Effector memory CD4-positive, alpha-beta T cell (primary cell): ENCODE measurements at places on chromosomes 6 and 20.

- DNase-seq = no peak
These were observed 66.5 kb downstream of the MRPL14 start for GRCh38 chr6:44060612-44061374.

- DNase-seq = no peak
These were observed 51.9 kb upstream of the NFATC2 start for GRCh38 chr20:51594236-51595057.

DNA sequence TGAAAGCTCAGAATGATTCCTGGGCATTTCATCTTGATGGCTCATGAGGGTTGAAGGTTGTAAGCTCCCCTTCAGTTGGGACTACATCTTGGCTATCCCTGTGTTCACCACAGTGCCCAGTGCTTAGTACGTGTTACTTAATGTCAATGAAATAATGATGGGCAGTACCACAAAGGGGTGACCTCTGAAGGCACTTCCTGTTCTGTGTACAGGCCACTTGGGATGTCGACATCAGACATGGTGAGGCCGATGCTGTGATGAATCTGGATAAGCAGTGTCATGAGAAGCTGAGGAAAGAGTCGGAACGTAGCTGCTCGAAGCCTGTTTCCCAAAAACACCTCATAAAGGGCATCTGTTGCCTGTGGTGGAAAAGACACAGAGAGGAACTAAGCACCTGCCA is 27.6 kb upstream of the RBL1 start:
- DNase-seq = no peak

- DNase-seq = no peak
These were observed 16.6 kb upstream of the EZR start for GRCh38 chr6:158835616-158836221.

DNA sequence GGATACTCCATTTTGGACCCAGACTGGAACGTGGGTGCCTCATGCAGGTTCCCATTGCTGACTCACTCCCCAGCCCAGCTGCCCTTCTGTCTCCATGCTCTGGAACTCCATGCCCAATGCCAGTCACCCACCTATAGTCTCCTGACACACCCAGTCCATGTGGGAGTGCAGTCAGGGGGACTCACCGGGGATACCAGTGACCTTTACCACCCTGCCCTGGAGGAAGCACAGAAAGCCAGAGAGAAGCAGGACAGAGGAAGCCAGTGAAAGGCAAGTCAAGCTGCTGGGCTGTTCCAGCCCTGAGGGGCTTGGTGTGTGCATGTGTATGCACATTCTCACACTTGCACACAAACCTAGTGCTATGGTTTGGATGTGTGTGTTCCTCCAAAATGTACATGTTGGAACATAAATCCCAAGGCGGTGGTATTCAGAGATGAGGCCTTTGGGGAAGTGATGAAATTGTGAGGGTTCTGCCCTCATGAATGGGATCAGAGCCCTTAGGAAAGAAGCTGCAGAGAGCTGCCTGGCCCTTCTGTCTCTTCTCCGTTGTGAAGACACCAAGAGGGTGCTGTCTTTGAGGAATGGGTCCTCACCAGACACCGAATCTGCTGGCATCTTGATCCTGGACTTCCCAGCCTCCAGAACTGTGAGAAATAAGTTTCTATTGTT is 121.4 kb upstream of the MAFB start:
- no peak for DNase-seq

DNA sequence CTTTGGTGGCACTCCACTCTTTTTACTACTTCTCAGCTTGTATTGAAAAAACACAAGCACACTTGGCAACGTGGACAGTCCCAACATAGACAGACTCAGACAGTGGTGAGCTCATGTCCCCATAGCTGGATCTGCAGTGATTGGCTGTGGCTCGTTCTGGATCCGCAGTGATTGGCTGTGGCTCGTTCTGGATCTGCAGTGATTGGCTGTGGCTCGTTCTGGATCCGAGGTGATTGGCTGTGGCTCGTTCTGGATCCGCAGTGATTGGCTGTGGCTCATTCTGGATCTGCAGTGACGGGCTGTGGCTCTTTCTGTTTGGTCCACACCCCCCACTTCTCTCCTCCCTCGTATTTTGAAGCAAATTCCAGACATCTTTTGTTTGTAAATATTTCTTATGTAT is 28.0 kb downstream of the OSBPL2 start:
- no peak for DNase-seq
